ENCODE measurements at places on chromosomes 7 and 10. TPM values are rescaled to one million over a fixed set of nuclear protein-coding genes. Genes with fewer than 3 reads are reported as not detected.

The CYP3A4 gene
- total RNA-seq, result not detected

The FAM237B gene
- not detected for total RNA-seq

The SNX10 gene
- 5.6 TPM for total RNA-seq

The CADPS2 gene
- 32.5 TPM for total RNA-seq

The HOXA2 gene
- total RNA-seq, result 3.4 TPM

The LIMK1 gene
- total RNA-seq, result 19.7 TPM

The GDF2 gene
- not detected for total RNA-seq

The EBF3 gene
- 4.6 TPM for total RNA-seq

The RARRES2 gene
- 102 TPM for total RNA-seq

The PPP1R17 gene
- total RNA-seq, result not detected

The CFTR gene
- 0.68 TPM for total RNA-seq

The ALOX5 gene
- total RNA-seq, result 69.7 TPM

The FAM13C gene
- total RNA-seq, result 20.4 TPM

The ANXA8 gene
- not detected for total RNA-seq

The ATG9B gene
- total RNA-seq, result 1.2 TPM

The SPDYE16 gene
- 1.4 TPM for total RNA-seq

The TRIM50 gene
- total RNA-seq, result 1.5 TPM

The WNT16 gene
- total RNA-seq, result not detected

The SH2D4B gene
- 0.92 TPM for total RNA-seq

The CYP26C1 gene
- not detected for total RNA-seq

The SPDYE2B gene
- not detected for total RNA-seq

The LLCFC1 gene
- not detected for total RNA-seq

The CTTNBP2 gene
- 9.2 TPM for total RNA-seq

The CRTAC1 gene
- total RNA-seq, result 5.2 TPM

The OR13A1 gene
- total RNA-seq, result not detected

The HGF gene
- 12.6 TPM for total RNA-seq

The ZNF365 gene
- 6.4 TPM for total RNA-seq

The GLI3 gene
- total RNA-seq, result 6.6 TPM

The TPST1 gene
- 18.1 TPM for total RNA-seq

The ZNF777 gene
- total RNA-seq, result 5.3 TPM

The AP4M1 gene
- 23.8 TPM for total RNA-seq

The CFAP69 gene
- total RNA-seq, result 3.8 TPM

The AFAP1L2 gene
- 13.3 TPM for total RNA-seq

The LRRTM3 gene
- total RNA-seq, result 0.14 TPM

The PRR15 gene
- total RNA-seq, result 2.5 TPM

The EIF4H gene
- total RNA-seq, result 210 TPM

The FAM25A gene
- total RNA-seq, result not detected

The FANK1 gene
- not detected for total RNA-seq

The TMEM273 gene
- 9.6 TPM for total RNA-seq

The ACSL5 gene
- 16.7 TPM for total RNA-seq

The KLF14 gene
- total RNA-seq, result not detected

The MSS51 gene
- total RNA-seq, result 3.5 TPM

The ANXA8L1 gene
- total RNA-seq, result not detected

The TUBB8 gene
- total RNA-seq, result not detected
